Activated CD4-positive, alpha-beta T cell treated with anti-CD3 and anti-CD28 coated beads, Interleukin-2, amount 10 ng/mL, durations not matched to agents 24 days and 14 days (primary cell): ENCODE measurements at places on chromosomes 16 and 17. TPM values are rescaled to one million over a fixed set of nuclear protein-coding genes. Genes with fewer than 3 reads are reported as not detected.
A peak's percentile ranks its signal among the peaks of the same experiment; 100 is the strongest.

- H3K36me3 ChIP-seq: peaks cover 58% of the 10 kb centered on the region
- H3K27me3 ChIP-seq: no peaks in the 10 kb centered on the region
- H3K4me3 ChIP-seq: no peak overlapping the region
Measured at GRCh38 chr17:40454613-40454995, 11.4 kb downstream of the IGFBP4 start.

DNA sequence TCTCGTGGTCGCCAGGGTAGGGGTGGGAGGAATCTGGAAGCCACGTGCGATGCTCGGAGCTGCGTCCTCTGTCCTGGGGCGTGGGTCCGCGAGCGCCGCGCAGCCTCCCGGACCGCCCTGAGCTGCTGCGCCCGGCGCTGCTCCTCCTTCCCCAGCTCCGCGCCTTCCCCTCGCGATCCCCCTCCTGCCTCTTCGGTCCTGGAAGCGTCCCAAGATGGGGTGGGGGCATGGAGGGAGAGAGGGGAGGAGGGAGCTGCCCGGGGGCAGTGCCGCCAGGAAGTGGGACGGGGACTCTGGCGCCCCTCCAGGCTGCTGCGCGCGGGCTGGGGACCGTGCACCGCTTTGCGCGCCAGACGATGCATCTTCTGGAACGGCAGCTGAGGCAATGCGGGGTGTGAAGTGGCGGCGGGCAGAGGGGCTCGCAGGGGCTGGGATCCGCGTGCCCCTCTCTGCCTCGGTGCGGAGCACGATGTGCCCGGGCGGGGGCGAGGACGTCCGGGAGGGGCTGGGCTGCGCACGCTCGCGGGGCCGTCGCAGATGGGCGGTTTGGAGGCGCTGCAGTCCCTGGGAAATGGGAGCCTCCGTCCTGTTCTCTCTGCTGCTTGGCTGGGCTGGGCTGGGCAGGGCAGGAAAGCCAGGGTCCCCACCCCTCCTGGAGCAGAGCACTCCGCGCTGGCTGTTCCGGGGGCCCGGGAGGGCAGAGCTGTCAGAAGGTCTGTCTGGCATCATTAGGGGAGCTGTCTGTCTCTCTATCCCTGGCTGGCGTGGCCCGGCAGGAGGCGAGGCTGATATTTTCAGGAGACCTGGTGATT is 388.0 kb downstream of the SEC14L1 start:
- H3K36me3 ChIP-seq: no peaks in the 10 kb centered on the region
- DNase-seq: peak; percentile 72
- H3K27ac ChIP-seq: no peak overlapping the region
- peaks cover 23% of the 10 kb centered on the region for H3K27me3 ChIP-seq
- H3K4me1 ChIP-seq: no peaks in the 10 kb centered on the region
- H3K4me3 ChIP-seq: peak overlapping the region; percentile 32

- no peak overlapping the region for H3K4me3 ChIP-seq
- peaks cover 18% of the 10 kb centered on the region for H3K36me3 ChIP-seq
- peaks cover 7% of the 10 kb centered on the region for H3K4me1 ChIP-seq
- peak; percentile 51 for DNase-seq
Measured at GRCh38 chr16:3594316-3595109, 16.9 kb downstream of the SLX4 start.

DNA sequence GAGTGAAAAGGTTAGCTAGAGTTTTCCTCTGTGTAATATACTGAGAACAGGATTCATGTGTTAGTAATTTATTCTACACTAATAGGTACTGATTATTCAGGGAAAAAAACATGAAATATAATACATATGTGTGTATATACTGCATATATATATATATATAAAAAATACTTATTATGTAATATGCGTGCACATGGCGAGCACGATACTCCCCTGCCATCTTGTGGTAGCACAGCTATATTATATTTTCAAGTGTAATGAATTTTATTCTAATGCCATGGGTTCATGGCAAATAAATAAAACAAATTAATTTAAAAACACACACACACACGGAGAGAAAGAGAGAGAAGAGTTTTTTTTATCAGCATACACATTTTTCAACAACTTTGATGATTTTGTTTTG is 460.6 kb downstream of the KCNJ2 start:
- no peaks in the 10 kb centered on the region for H3K27me3 ChIP-seq
- no peaks in the 10 kb centered on the region for H3K36me3 ChIP-seq
- H3K4me3 ChIP-seq: no peak overlapping the region
- DNase-seq: no peak
- H3K4me1 ChIP-seq: no peaks in the 10 kb centered on the region

- DNase-seq: no peak
- H3K4me3 ChIP-seq: no peak overlapping the region
- H3K27me3 ChIP-seq: no peaks in the 10 kb centered on the region
- H3K36me3 ChIP-seq: peaks cover 66% of the 10 kb centered on the region
- no peaks in the 10 kb centered on the region for H3K4me1 ChIP-seq
- H3K27ac ChIP-seq: no peak overlapping the region
Measured at GRCh38 chr17:28346746-28347246, 10.5 kb downstream of the POLDIP2 start.

- H3K4me1 ChIP-seq: peaks cover 27% of the 10 kb centered on the region
- peak overlapping the region; percentile 2 for H3K4me3 ChIP-seq
- DNase-seq: no peak
- H3K36me3 ChIP-seq: peaks cover 16% of the 10 kb centered on the region
- H3K27ac ChIP-seq: peak overlapping the region; percentile 39
- H3K27me3 ChIP-seq: peaks cover 75% of the 10 kb centered on the region
Measured at GRCh38 chr17:36941265-36942010, 4.2 kb downstream of the LHX1 start.

GRCh38 chr17:38329808-38330730 is 13.7 kb downstream of the GPR179 start:
- no peak overlapping the region for H3K27ac ChIP-seq
- H3K4me1 ChIP-seq: peaks cover 5% of the 10 kb centered on the region
- no peaks in the 10 kb centered on the region for H3K36me3 ChIP-seq
- no peak for DNase-seq
- H3K27me3 ChIP-seq: peaks cover 2% of the 10 kb centered on the region

- peaks cover 60% of the 10 kb centered on the region for H3K36me3 ChIP-seq
- H3K27ac ChIP-seq: peak overlapping the region; percentile 91
- no peak overlapping the region for H3K4me3 ChIP-seq
- no peak for DNase-seq
- no peaks in the 10 kb centered on the region for H3K27me3 ChIP-seq
Measured at GRCh38 chr17:38896346-38896954, 26.6 kb downstream of the LASP1 start.

DNA sequence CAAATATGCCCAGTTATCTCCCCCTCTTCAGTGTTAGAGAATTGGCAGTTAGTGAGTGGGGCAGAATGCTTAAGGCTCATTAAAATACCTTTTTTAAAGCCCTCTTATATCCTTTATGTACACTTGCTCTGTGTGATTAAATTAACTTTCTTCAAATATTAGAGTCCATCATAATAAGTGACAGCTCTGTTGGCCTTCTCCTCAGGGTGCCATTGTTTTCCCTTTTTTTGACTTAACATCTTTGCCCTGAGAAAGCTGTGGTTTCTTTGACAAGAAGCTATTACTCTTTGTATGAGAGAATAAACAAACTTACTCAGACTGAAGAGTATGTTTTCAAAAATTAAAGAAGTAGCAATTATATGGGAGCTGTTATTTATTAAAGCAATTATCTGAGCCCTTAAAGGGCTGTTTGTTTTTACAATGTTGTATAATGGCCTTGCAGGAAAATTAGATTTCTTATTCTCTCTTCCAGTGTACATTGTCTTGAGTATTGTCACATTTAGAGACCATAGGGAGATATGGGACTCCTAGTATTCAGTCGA is 13.4 kb downstream of the RBBP6 start:
- peaks cover 53% of the 10 kb centered on the region for H3K36me3 ChIP-seq
- no peaks in the 10 kb centered on the region for H3K27me3 ChIP-seq
- no peak for DNase-seq
- no peak overlapping the region for H3K27ac ChIP-seq
- no peak overlapping the region for H3K4me3 ChIP-seq

DNA sequence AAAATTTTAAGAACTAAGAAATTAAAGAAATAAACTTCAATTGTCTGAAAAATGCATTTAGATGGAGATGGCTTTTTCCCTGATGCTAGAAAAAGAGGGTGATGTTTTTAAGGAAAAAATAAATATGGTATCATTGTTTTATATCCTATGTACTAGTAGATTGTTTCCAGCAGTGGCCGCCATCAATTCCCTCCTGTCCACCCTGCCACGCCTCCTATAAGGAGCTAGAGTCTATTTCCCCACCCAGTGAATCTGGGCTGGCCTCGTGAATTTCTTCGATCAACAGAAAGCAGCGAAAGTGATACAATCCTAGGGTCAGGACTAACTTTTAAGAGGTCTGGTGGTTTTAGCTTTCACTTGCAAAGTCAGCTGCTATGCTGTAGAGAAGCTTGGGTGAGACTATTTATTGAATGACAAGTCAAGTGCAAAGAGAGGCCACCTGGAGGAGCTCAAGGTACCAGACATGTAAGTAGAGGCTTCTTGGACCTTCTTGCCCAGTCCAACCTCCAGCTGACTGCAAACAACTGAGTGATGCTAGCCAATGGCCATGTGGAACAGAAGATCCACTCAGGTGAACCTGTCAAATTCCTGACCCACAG is 80.9 kb upstream of the MTMR4 start:
- DNase-seq: no peak
- H3K36me3 ChIP-seq: no peaks in the 10 kb centered on the region
- no peak overlapping the region for H3K4me3 ChIP-seq
- peaks cover 5% of the 10 kb centered on the region for H3K27me3 ChIP-seq
- no peaks in the 10 kb centered on the region for H3K4me1 ChIP-seq

Gene NPIPB2
- 10.7 and 17.3 TPM in 2 replicates for total RNA-seq

Gene CCL2
- total RNA-seq: 0.28 TPM in 1 of 2 replicates, not detected in the other

Gene TVP23A
- total RNA-seq: not detected in 2 replicates

Gene KRTAP9-8
- not detected in 2 replicates for total RNA-seq

Gene C1QBP
- total RNA-seq: 451 TPM in 2 replicates

Gene DBF4B
- total RNA-seq: 25.2 and 25.7 TPM in 2 replicates
